Left ventricle myocardium superior (tissue), 1 donor: ENCODE measurements at places on chromosomes 4 and X. TPM values are rescaled to one million over a fixed set of nuclear protein-coding genes. Genes with fewer than 3 reads are reported as not detected.

- DNase-seq, result no peak
These were observed 135.6 kb downstream of the EVC2 start for GRCh38 chr4:5572751-5573150.

DNA sequence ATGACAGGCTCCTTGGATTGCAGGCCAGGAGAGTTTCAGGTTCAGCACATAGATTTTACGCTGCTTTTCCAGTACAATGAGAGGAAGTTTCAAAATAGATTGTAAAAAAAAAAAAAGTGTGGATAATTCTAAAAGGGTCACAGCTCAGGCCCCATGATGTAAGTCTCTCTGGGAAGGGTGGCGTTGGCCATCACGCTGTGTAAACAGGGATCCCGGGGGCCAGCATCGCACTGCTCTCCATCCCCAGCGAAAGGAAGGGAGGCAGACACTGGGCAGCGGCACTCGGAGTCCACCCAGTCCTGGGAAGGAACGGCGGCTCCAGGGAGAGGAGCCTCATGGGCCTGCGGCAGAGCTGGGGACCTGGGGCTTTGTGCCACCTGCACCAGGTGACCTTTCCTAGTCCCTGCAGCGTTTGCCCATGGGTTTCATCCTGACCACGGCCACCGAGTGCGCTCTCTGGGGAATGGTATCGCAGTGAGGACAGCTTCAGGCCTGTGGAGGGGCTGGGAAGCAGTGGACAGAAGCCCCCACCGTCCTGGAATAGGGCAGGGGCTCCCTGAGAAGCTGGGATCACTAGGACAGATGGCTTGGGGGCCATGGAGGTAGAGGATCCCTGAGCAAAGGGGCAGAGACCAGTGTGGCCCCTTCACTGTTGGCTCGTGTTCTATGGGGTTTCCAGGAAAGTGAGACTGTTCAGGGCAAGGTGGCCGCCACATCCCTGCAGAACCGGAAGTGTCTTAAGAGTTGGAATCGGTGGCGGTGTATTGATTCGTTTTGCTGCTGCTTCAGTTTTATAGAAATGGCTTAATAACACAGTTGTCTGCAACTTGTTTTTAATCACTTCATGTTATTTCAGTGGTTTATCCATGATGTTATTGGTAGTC lies 38.9 kb downstream of the RGS12 start:
- no peak for DNase-seq

- DNase-seq, result no peak
These were observed 61.5 kb upstream of the UCP1 start for GRCh38 chr4:140630246-140630645.

DNA sequence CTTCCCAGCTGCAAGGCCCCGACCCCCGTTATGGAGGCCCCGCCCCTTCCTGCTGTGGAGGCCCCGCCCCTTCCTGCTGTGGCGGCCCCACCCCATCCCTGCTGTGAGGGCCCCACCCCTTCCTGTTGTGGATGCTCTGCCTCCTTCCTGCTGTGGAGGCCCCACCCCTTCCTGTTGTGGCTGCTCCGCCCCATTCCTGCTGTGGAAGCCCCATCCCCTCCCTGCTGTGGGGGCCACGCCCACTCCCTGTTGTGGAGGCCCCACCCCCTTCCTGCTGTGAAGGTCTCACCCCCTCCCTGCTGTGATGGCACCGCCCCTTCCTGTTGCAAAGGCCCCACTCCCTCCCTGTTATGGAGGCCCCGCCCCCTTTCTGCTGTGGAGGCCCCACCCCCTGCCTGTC lies 104.9 kb upstream of the PSAPL1 start:
- no peak for DNase-seq

DNA sequence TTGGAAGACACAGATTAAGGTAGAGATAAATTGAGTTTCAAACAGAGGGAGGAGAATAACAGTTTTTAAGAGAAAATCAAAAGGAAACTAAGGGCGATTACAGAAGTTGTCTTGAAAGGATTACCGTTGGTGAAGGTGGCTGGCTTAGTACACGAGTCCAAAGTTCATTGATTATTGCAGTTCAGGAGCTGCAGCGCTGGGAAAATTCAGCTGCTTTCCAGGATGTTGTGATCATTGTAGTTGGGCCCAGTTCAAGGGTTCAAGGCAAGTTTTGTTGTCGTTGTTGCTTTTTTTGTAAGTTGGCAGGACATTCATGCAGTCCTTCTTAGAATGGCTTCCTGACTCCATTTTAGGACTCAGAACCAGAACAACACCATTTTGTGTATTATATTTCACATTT lies 461.7 kb downstream of the RAPGEF2 start:
- DNase-seq, result no peak

- DNase-seq, result no peak
These were observed 56.6 kb upstream of the CHRDL1 start for GRCh38 chrX:110852180-110852579.

DNA sequence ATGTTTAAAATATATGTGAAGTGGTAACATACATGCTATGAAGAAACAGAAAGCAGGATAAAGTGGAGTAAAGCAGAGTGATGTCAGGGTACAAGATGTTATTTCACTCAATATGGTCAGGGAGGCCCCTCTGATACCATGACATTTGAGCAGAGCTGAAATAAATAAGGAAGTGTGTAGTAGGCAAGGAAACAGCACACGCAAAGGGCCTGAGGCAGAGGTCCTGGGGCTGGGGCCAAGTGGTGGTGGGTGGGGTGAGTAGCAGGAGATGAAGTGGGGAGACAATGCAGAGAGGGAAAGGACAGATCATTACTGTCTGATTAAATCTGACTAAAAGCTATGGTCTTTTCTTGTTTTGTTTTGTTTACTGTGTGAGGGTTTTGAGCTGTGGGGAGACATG lies 61.1 kb downstream of the FAM13A start:
- no peak for DNase-seq

DNA sequence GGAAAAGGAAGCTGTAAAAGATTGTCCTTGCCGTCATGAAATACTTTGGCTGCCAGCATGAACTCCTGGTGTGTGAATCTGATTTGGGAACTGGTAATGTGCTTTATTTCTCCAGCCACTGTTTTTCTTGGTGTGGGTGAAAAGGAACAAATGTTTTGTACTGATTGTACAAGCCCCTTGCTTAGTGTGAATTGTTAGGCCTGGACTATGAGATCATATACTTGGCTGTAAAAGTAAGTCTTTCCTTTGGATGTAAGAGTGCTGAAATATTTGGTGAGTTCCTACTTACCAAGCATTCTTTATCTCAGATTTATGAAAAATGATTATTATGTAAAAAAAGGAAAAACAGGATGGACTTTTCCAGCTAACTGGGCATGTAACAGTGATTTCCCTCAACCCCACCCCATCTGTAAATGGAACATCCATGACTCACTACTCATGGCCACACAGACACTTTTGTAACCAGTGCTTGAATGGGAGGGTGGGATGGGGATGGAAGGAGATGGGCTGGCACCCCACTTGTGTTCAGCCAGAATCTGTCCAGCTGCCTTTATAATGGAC lies 6.3 kb downstream of the FNIP2 start:
- DNase-seq, result no peak

GRCh38 chrX:64427281-64427680 lies 32.0 kb upstream of the MTMR8 start:
- no peak for DNase-seq

DNA sequence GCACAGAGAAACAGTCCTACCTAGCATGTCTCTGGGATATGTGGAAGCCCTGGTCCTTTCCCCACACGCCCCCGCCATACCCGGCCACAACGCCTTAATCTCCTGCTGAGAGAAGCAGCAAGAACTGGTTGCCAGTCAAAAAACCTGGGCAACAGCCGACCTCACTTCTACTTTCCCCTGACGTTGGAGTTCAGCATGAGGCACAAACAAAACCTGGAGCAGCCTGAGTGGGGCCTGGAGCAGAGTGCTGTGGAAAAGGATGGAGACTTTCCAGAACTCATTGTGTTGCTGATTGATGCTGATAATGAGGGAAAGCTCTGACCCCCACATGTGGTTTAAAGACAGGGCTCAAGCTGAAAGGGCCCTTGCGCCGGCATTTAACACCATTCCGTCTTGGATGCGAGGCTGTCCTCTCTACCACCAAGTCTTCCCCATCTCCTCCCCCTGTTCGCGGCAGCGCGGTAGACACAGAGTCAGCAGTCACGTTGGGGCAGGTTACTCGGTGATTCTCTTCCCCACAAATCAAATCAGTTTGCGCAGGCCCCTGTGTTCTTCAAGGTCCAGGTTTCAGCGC lies 666 bp downstream of the CCDC158 start:
- DNase-seq, result no peak

GRCh38 chr4:68719075-68719473 lies 48.6 kb upstream of the UGT2B15 start:
- DNase-seq, result no peak

GRCh38 chr4:22498866-22499265 lies 17.0 kb downstream of the ADGRA3 start:
- no peak for DNase-seq

DNA sequence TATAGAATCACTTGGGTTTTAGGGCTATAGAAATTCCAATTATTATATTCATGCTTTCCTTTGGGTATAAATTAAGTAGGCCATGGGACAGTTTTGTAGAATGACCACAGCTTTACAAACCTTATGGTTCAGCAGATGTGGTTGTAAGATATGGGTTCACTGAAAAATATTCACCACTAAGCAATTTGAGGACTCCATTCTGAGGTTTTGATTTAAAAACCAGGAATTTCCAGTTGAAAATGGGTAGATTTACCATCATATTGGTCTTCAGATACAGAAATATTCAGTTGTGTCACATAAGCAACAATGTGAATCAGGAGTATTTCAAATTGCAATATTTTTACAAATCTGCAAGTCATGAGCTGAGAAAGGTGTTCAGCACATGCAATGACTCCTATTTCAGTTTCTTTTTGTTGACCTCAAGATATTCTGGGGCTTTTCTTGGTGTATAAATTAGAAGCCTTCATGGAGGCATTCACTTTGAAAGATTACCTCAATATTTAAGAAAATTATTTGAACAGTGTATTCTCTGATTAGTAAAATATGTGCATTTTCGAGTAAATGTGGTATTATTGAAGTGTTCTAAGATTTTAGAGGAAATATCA lies 218.4 kb upstream of the HCCS start:
- no peak for DNase-seq

- no peak for DNase-seq
These were observed 50.1 kb downstream of the DHRSX start for GRCh38 chrX:2450681-2451080.

DNA sequence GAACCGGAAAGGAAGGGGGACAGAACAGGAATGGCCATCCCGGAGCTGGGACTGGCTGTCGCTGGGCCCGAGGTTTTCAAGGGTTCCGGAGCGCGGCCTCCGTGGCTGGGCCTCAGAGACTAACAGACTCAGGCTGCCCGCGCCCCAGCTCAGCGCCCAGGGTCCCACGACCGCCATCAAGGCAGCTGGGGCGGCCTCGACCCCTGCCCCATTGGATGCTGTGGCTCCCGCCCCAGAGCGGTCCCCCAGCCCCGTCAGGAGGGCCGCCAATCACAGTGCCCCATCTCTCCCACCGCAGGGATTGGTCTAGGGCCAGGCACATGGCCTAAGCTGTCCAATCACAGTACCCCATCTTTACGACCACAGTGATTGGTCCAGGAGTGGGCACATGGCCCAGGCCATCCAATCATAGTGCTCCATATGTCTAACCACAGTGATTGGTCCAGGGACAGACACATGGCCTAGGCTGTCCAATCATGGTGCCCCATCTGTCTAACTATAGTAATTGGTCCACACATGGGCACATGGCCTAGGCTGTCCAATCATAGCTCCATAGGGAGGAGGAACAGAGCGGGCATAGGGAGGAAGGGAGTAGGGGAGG lies 105.3 kb upstream of the NKX1-1 start:
- peak; percentile 53 for DNase-seq

DNA sequence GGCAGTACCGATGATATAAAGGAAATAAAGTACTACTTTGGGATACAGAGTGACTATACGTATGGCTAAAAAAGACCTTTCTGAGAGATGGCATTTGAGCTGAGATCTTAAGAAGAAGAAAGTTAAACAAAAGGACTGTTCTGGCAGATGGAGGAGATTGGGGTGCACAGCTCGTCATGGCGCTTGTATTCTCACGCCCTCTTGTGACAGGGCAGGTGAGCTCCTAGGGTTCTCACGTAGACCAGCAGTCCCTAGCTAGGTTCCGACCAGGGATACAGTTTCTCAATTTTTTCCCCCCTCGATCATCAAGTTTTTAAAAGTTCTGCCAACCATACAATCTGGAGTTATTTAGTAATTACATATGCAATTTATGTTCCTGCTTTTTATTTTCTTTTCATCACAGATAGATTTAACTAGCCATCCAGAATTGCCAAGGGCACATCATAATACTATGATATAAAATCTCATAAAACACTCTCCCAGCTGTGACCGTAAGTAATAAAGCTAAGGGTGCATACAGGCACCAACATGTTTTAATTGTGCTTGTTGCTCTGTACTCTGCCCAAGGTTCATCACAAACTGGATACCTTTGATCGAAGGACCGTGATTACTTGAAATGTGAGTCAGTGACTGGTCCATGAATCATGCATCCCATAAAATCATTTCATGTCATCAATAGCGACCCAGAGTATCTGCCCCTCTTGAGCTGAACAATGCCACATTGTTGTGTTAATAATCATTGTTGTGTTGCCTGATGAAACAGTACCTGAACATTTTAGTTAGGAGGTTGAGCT lies 69.4 kb upstream of the ZNF518B start:
- DNase-seq, result no peak

- no peak for DNase-seq
These were observed 173.6 kb upstream of the NRK start for GRCh38 chrX:105648732-105649131.

- DNase-seq, result no peak
These were observed 180.5 kb upstream of the RBPJ start for GRCh38 chr4:26140150-26140898.

DNA sequence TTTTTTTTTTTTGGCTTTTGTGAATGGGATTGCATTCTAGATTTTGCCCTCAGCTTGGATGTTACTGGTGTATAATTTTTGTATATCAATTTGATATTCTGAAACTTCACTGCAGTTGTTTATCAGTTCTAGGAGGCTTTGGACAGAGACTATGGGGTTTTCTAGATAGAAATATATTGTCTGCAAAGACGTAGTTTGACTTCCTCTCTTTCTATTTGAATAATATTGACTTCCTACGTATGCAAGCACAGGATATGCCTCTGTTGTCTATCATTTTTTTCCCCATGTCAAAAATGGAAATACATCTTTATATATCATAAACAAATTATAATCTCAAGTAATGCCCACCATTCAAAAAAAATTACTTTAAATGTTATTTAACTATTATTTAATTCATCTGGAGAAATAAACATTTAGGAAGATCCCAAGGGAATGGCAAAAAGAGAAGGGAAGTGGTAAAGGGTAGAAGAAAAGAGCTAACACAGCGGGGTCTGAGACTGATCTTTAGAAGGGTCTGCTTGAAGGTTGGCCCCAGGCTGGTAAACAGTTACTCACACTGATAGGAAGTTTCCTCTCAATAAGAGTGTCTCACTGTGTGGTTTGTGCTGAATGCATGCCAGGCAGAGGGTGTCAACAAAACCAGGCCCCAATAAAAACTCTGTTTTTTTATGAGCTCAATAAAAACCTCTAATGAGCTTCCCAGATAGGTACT lies 35.7 kb downstream of the ZNF518B start:
- DNase-seq, result no peak

The C4orf36 gene
- 1.1 TPM for total RNA-seq

The FAM47E gene
- total RNA-seq, result 2.4 TPM

The TENM3 gene
- 6.8 TPM for total RNA-seq

The EFHC2 gene
- total RNA-seq, result 14.6 TPM

The CHRDL1 gene
- 4.4 TPM for total RNA-seq

The PHEX gene
- total RNA-seq, result 0.10 TPM

The MID1IP1 gene
- total RNA-seq, result 50.9 TPM

The AKAP4 gene
- not detected for total RNA-seq

The FAM199X gene
- total RNA-seq, result 12.5 TPM

The ALAS2 gene
- total RNA-seq, result not detected

The TSPAN7 gene
- total RNA-seq, result 20.0 TPM

The SPANXB1 gene
- not detected for total RNA-seq

The SMR3B gene
- total RNA-seq, result not detected

The CSAG3 gene
- not detected for total RNA-seq

The ARHGAP36 gene
- not detected for total RNA-seq

The ARHGEF38 gene
- total RNA-seq, result not detected
